Lung (tissue), 17 donors: ENCODE measurements at places on chromosomes 1 and 21. TPM values are rescaled to one million over a fixed set of nuclear protein-coding genes. Genes with fewer than 3 reads are reported as not detected.
A peak's percentile ranks its signal among the peaks of the same experiment; 100 is the strongest.

DNA sequence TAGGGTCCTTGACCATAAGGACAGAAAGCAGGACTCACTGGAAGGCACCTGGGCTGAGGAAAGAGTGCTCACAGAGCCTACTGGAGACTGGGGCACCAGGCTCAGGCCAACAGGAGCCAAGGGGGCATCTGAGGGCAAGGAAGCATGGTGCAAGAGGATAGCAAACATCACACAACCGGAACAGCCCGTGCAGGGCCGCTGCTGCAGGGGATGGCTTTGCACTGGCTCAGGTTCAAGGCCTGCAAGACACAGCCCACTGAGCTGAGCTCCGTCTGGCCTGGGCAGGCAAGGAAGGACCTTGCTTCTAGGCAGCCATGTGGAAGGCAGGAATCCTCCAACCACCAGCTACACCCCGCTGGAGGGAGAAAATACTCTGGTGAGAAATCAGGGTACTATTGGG lies 59.8 kb upstream of the KIF26B start:
- H3K27me3 ChIP-seq: no peaks in the 10 kb centered on the region
- no peaks in the 10 kb centered on the region for H3K4me1 ChIP-seq
- no peak overlapping the region for H3K27ac ChIP-seq
- H3K36me3 ChIP-seq: no peaks in the 10 kb centered on the region

- H3K27ac ChIP-seq: no peak overlapping the region
- peaks cover 6% of the 10 kb centered on the region for H3K4me1 ChIP-seq
- H3K36me3 ChIP-seq: no peaks in the 10 kb centered on the region
- no peak for DNase-seq
- no peak overlapping the region for H3K4me3 ChIP-seq
- no peaks in the 10 kb centered on the region for H3K27me3 ChIP-seq
Measured at GRCh38 chr1:242004751-242005495, 6.0 kb upstream of the MAP1LC3C start.

DNA sequence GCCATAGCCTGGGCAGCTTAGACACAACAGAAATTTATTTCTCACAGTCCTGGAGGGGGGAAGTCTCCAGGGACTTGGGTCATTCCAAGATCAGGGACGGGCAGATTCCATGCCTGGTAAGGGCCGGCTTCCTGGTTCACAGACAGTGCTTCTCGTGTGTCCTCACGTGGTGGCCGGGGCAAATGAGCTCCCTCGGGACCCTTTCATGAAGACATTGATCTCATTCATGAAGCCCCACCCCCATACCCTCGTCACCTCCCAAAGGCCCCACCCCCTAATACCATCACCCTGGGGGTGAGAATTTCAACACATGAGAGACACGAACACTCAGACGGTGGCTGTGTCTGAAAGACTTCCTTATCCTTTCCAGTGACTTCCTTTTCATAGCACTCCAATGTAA lies 51.5 kb downstream of the ACOT7 start:
- H3K4me1 ChIP-seq: no peaks in the 10 kb centered on the region
- no peaks in the 10 kb centered on the region for H3K36me3 ChIP-seq
- H3K27me3 ChIP-seq: no peaks in the 10 kb centered on the region
- no peak overlapping the region for H3K4me3 ChIP-seq
- H3K27ac ChIP-seq: no peak overlapping the region

GRCh38 chr1:184748740-184749139 lies 5.9 kb downstream of the EDEM3 start:
- no peaks in the 10 kb centered on the region for H3K36me3 ChIP-seq
- DNase-seq: no peak
- no peak overlapping the region for H3K4me3 ChIP-seq
- peaks cover 23% of the 10 kb centered on the region for H3K4me1 ChIP-seq
- no peak overlapping the region for H3K27ac ChIP-seq

- no peak overlapping the region for H3K4me3 ChIP-seq
- no peak overlapping the region for H3K27ac ChIP-seq
- no peaks in the 10 kb centered on the region for H3K4me1 ChIP-seq
Measured at GRCh38 chr1:40495315-40495903, 13.2 kb upstream of the EXO5 start.

GRCh38 chr1:83060651-83061390 lies 938.1 kb downstream of the TTLL7 start:
- H3K27me3 ChIP-seq: no peaks in the 10 kb centered on the region
- H3K4me1 ChIP-seq: no peaks in the 10 kb centered on the region
- H3K36me3 ChIP-seq: no peaks in the 10 kb centered on the region
- no peak overlapping the region for H3K4me3 ChIP-seq
- no peak for DNase-seq

DNA sequence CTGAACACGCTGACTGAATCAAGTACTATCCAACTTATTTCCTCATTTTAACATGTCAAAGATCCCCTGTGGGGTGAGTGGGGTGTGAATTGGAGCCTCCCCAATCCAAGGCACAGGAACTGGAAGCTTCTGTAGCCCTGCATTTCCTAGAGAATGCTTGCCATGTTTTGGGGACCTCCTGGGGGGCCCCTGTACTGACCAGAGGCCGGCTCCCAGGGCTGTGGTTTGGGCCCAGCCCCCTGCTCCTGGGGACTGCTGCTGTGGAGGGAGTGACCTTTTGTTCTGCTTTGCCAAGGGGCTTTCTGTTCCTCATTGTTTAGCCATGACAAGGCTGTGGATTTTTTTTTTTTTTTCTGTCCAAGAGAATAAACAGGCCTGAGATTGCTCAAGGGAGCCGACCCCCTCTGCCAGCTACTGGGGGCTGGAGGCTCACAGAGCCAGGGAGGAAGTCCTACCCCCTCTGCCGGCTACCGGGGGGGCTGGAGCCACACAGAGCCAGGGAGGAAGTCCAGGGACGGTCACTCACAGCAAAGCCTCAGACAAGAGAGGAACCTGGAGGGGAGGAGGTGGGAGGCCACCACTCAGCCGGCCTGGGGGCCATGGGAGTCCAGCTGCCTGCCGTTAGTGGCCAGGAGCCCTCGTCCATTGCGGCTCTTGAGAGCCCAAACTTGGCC lies 17.4 kb downstream of the TNFRSF1B start:
- no peak overlapping the region for H3K4me3 ChIP-seq
- H3K27ac ChIP-seq: peak overlapping the region; percentile 88
- peak; percentile 97 for DNase-seq

GRCh38 chr1:11749203-11749689 lies 12.7 kb upstream of the C1orf167 start:
- H3K36me3 ChIP-seq: peaks cover 11% of the 10 kb centered on the region
- H3K27ac ChIP-seq: no peak overlapping the region
- no peaks in the 10 kb centered on the region for H3K4me1 ChIP-seq
- no peak overlapping the region for H3K4me3 ChIP-seq
- H3K27me3 ChIP-seq: no peaks in the 10 kb centered on the region
- DNase-seq: no peak

GRCh38 chr1:65698590-65698989 lies 94.1 kb upstream of the PDE4B start:
- no peaks in the 10 kb centered on the region for H3K36me3 ChIP-seq
- DNase-seq: no peak
- H3K4me3 ChIP-seq: no peak overlapping the region
- no peak overlapping the region for H3K27ac ChIP-seq
- no peaks in the 10 kb centered on the region for H3K27me3 ChIP-seq

GRCh38 chr1:200524092-200524491 lies 96.5 kb downstream of the KIF14 start:
- H3K27me3 ChIP-seq: no peaks in the 10 kb centered on the region
- no peaks in the 10 kb centered on the region for H3K4me1 ChIP-seq
- H3K4me3 ChIP-seq: no peak overlapping the region
- no peak overlapping the region for H3K27ac ChIP-seq

DNA sequence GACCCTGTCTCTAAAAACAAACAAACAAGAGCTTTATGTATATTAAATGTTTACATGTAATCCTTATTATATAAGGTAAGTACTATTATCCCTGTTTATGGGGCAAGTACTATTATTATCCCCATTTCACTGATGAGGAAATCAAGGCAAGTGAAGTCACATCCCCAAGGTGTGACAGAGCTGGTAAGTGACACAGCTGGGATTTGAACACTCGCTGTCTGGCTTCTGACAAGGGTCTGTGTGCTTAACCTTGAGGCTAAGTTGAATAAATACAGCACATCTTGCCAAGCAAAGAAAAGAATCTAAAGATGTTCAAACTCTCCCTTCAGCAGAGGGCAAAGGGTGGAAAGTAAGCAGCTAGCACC lies 167.9 kb upstream of the IRF2BP2 start:
- H3K27me3 ChIP-seq: peaks cover 18% of the 10 kb centered on the region
- no peak overlapping the region for H3K4me3 ChIP-seq
- H3K27ac ChIP-seq: no peak overlapping the region
- DNase-seq: no peak

DNA sequence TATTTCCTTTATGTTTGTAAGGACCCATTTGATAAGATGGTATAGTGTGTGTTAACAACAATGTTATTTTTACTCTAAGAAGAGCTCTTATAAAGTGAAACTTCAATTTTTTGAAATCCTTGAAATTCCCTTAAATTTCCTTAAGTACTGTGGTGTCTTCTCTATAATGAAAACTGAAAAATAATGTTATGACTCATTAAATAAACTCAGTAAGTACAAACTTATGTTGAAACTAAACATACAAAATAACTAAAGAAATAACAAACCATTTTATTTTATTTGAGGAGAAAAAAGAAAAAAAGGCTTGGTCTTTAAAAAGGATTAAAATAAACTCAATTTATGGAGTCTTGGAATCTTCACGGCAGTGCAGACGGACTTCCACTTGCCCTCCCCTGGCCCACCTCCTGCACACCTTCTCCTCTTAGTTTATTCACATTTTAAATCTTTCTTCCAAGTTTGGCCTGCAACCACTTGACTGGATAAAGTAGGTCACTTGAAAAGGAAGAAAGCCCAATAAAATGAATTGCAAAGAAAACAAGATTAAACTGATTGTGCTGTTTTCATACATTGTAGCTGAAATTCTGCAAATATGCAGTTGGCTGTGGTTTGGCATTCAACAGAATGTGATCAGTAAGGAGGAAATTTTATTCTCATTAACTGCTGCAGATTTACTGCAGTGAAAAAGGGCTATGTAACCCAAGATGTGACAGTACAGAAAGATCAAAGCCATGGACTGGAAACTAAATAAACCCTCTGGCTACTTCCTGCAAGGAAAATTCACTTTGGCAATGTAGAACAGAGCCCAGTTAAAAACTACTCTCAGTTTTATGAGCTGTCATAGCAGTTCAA lies 48.5 kb upstream of the SCYL3 start:
- H3K4me3 ChIP-seq: no peak overlapping the region
- H3K36me3 ChIP-seq: no peaks in the 10 kb centered on the region
- no peaks in the 10 kb centered on the region for H3K27me3 ChIP-seq
- H3K4me1 ChIP-seq: peaks cover 11% of the 10 kb centered on the region
- no peak for DNase-seq

GRCh38 chr1:233114159-233114558 lies 163.7 kb downstream of the NTPCR start:
- H3K27me3 ChIP-seq: no peaks in the 10 kb centered on the region
- H3K36me3 ChIP-seq: no peaks in the 10 kb centered on the region
- peaks cover 6% of the 10 kb centered on the region for H3K4me1 ChIP-seq
- peak overlapping the region; percentile 15 for H3K27ac ChIP-seq
- no peak for DNase-seq
- no peak overlapping the region for H3K4me3 ChIP-seq

DNA sequence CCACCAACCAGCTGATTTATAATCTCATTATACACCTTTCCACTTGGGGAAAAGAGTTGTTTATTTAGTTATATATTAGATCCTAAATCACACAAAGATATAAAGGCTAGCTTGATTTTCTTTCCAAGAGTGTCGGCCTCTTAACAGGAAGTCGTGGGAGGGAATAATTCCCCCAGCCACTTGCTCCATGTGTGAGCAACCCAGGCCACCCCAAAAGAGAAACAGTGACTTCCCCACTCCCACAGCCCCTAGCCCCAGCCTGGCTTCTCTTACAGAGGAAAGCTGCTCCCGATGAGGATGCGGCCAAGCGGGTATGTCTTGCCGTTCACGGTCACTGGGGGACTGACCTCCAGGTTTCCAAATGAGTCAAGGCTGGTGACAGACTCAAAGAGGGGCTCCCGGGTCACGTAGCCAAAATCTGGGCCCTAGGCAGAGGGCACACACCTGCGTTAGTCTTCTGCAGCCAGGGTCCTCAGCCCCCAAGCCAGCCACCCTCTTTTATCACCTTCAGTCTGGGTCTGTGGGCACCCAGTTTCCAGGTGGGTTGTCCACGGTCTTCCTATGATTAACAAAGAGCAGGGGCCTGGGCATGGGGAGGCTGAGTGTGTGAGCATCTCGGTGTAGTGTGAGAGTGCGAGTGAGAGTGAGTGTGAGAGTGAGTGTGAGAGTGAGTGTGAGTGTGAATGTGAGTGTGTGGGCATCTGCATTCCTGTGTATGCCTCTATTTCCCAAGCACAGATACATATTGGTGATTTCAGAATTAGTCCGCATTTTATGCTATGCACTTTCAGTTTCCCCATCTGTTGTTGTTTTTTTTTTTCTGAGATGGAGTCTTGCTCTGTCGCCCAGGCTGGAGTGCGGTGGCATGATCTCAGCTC lies 25.4 kb upstream of the SDHB start:
- H3K27me3 ChIP-seq: no peaks in the 10 kb centered on the region
- DNase-seq: no peak
- H3K4me3 ChIP-seq: no peak overlapping the region
- H3K4me1 ChIP-seq: no peaks in the 10 kb centered on the region
- no peaks in the 10 kb centered on the region for H3K36me3 ChIP-seq
- H3K27ac ChIP-seq: no peak overlapping the region

DNA sequence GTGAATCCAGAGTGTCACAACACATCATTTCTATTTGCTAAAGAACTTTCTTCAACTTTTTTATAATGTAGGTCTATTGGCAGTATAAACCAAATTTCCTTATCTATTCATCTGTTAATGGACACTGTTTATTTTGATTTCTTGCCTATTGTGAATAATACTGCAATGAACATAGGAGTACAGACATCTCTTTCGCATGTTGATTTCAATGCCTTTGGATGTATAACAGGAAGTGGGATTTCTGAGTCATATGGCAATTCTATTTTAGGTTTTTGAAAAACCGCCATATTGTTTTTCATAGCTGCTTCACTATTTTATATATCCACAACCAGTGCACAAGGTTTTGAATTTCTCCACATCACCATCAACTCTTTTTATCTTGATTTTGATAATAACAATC lies 198.7 kb downstream of the KCNT2 start:
- no peak overlapping the region for H3K27ac ChIP-seq
- H3K36me3 ChIP-seq: no peaks in the 10 kb centered on the region
- H3K4me3 ChIP-seq: no peak overlapping the region

GRCh38 chr1:1920057-1920607 lies 1.1 kb upstream of the TMEM52 start:
- no peak overlapping the region for H3K4me3 ChIP-seq
- no peak for DNase-seq
- no peak overlapping the region for H3K27ac ChIP-seq
- no peaks in the 10 kb centered on the region for H3K36me3 ChIP-seq
- H3K4me1 ChIP-seq: no peaks in the 10 kb centered on the region

The CELA2B gene
- total RNA-seq: 1.3 TPM

The TMEM82 gene
- total RNA-seq: not detected

The FBLIM1 gene
- total RNA-seq: 55.0 TPM

The ITLN2 gene
- total RNA-seq: 1.6 TPM

The FCRLB gene
- 0.34 TPM for total RNA-seq

The LORICRIN gene
- total RNA-seq: not detected

The CPTP gene
- 14.2 TPM for total RNA-seq

The OPTC gene
- not detected for total RNA-seq

The CLCC1 gene
- 27.4 TPM for total RNA-seq

The RCC2 gene
- 43.1 TPM for total RNA-seq

The ANKRD34A gene
- 1.0 TPM for total RNA-seq

The DRAXIN gene
- 0.06 TPM for total RNA-seq

The MRAP gene
- 3.8 TPM for total RNA-seq

The LCE2B gene
- total RNA-seq: not detected
